Kasumi-1 (cell line): ENCODE measurements at places on chromosomes 6 and 20.
A peak's percentile ranks its signal among the peaks of the same experiment; 100 is the strongest.

DNA sequence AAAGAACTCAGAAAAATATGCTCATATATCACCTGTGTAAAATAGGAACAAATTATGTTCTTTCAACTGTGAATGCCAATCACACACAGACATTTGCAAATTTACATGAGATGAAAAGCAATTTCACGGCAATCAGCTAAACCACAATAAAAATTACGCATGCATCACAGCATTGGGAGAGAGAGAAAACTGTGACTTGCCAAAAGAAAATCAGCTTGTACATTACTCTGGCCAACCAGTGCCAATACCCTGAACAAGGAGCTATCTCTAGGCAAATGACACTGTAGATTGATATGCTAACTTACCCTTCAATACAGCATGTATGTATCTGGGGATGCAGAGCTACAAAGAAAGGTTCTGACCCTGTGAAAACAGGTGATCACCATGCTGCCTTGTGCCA lies 515.6 kb downstream of the EYS start:
- DNase-seq: no peak

GRCh38 chr20:3740615-3741301 lies 8.3 kb downstream of the HSPA12B start:
- DNase-seq: no peak

DNA sequence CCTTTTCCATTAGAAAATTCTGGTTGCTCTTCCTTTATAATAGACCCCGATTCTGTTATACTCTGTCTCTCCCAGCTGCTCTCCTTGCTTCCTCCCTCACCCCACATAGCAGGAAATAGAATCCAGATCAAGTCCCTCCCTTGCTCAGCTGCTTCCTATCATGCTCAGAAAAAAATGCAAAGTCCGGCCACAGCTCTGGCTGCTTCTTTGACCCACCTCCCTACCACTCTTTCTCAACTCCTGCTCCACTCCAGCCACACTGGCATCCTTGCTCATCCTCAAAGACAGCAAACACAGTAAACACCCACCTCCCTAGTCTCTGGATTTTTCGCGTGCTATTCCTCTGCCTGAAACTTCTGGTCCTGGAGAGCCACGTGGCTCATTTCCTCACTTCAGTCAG lies 9.1 kb upstream of the SLC22A16 start:
- DNase-seq: peak; percentile 79

DNA sequence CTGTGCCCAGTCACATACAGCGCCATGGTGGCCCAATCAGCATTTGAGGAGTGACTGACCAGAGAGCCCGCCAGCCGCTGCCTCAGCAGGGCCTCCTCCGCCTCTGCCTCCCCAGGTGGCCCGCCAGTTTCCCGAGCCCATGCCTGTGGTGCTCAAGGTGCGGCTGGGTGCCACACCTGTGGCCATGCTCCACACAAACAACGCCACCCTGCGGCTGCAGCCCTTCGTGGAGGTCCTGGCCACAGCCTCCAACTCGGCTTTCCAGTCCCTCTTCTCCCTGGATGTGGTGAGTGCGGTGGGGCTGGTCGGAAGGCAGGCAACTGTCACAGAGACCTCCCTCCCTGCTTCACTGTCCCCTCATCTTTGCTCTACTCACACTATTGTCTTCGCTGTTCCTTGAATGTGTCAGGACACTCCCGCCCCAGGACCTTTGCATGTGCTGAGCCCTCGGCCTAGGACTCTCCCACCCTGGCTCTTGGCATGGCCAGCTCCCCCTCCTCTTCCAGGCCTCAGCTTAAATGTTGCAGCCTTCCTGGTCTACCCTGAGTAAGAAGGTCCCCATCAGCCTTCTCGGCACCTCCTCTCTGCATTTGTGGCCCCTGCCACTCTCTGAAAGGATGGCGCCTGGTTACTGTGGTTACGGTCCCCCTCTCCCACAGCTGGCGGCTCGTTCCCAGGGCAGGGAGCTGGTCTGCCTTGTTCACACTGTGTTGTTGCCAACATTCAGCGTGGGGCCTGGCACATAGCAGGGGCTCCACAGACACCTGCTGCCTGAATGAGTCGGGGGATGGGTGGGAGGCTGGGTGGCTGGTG lies 11.8 kb upstream of the BPIFB6 start:
- no peak for DNase-seq

DNA sequence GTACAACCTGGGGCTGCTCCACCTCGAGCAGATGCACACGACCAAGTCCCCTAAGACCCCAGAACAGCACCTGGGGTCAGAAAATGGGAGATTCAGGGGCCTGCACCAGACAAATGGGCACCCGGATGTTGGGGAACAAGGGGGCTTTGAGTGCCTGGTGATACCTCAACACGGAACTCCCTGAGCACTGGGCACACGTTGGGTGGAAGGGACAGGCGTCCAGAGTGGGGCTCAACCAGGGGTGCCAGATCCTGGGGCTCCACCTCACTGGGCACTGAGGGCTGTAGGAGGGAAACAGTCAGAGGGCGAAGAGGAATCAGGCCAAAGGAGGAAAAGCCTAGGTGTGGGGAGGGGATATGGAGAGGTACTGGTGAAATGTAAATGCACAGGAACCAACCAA lies 33.5 kb upstream of the SPAG4 start:
- no peak for DNase-seq

- DNase-seq: peak; percentile 39
Measured at GRCh38 chr20:19974630-19975435, 42.3 kb upstream of the NAA20 start.

DNA sequence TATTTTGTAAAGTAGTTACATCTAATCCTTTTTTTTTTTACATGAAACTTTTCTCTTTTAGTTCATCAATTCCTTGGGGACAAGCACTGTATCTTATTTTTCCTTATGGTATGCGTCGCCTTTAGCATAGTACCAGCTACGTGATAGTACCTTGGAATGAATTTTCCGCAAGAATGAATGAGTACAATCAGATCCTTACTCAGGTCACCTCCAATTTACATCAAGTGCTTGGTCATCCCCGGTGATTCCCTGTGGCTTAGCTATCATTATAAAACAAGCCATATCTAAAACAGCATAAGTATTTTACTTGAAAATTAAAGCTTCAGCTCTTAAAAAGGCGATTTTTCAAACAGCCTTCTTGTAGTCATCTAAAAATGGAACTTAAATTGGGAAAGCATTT lies 680.4 kb upstream of the MAP3K7 start:
- no peak for DNase-seq

DNA sequence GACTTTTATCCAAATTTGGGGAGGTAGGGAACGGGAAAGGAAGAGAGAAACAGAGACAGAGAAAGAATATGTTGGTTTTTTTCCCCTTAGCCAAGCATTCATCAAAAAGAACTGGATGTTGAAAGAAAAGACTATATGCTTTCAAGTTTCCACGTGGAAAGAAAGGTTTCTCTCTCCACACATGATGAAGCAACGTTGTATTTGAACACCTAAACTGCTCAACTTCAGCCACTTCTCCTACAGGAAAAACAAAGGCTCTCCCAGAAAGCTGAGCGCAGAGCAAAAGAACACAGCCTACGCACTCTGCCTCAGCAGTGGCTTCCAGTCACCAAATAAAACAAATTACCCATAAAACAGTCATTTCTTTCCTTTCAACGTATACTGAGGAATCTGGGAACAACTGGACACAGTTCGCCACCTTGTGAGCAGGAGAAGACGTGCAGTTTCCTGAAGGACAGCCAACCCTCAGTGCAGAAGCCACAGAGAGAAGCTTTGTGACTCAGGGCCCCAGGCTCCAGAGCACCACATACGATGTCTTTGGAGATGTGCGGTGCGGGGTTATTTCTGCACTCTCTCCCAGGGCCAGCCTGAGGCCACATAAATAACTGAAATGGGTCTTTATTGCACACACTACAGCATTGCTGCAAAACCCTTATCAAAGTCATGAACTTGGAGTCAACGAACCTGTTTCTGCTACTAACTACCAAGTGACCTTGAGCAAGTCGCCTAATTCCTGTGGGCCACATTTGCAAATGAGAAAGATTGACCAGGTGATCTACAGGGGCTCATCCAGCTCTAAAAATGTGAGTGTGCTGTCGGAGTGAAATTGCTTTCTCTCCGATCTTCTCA lies 10.1 kb downstream of the IL17F start:
- peak; percentile 60 for DNase-seq
